ENCODE measurements at places on chromosomes 7 and 10. TPM values are rescaled to one million over a fixed set of nuclear protein-coding genes. Genes with fewer than 3 reads are reported as not detected.

GRCh38 chr10:17880601-17881000 is 71.1 kb upstream of the SLC39A12 start:
- no peak overlapping the region for H3K27ac ChIP-seq
- peaks cover 13% of the 10 kb centered on the region for H3K27me3 ChIP-seq
- no peaks in the 10 kb centered on the region for H3K36me3 ChIP-seq
- no peak for DNase-seq
- H3K4me3 ChIP-seq: no peak overlapping the region

- H3K27me3 ChIP-seq: no peaks in the 10 kb centered on the region
- H3K4me3 ChIP-seq: peak overlapping the region; percentile 96
- DNase-seq: peak; percentile 85
- peaks cover 21% of the 10 kb centered on the region for H3K4me1 ChIP-seq
- peak overlapping the region; percentile 94 for H3K27ac ChIP-seq
Measured at GRCh38 chr10:102449321-102450123, 1.8 kb downstream of the C10orf95 start.

DNA sequence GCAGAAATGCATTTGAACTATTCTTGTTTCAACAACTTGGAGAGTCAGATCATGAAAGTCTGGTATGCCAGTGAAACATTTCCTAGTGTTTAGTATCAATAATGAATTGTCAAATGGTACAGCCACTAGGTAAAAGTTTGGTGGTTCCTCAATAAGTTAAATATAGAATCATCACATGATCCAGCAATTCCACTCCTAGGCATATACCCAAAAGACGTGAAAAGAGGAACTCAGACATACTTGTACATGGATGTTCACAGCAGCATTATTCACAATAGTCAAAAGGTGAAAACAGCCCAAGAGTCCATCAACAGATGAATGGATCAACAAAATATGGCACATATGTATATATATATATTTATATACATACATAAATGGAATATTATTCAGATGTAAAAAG is 67.0 kb upstream of the HPS1 start:
- no peak overlapping the region for H3K27ac ChIP-seq
- H3K4me3 ChIP-seq: no peak overlapping the region
- DNase-seq: no peak

GRCh38 chr10:18474118-18474455 is 177.3 kb downstream of the NSUN6 start:
- H3K4me3 ChIP-seq: no peak overlapping the region
- no peak for DNase-seq
- no peaks in the 10 kb centered on the region for H3K27me3 ChIP-seq
- no peak overlapping the region for H3K27ac ChIP-seq
- H3K36me3 ChIP-seq: no peaks in the 10 kb centered on the region

DNA sequence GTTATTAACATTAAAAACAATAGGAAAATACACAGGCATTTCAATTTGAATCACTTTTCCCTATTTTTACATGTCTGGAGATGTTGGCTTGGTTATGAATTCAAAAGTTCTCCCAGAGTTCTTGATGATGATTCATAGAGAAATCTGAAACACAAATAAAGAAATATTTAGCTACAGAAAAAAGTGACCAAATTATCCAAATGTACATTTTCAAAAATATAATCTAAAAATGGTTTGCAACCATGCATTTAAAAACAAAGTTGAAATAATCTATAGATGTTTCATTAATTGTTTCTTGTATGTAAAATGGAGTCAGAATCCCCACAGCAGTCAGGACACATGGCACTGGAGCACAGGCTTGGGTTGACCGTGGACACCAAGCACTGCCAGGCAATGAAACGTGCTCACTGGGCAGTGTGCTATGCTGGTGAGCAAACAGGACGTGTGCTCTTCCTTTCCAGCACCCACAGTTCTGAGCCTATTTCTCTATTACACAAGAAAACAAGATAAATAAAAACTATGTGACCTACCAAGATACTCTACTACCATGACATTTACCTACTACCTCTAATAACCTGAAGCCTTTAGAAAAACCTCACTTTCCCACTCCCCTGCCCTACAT is 44.1 kb upstream of the PTPRN2 start:
- H3K4me3 ChIP-seq: no peak overlapping the region
- H3K36me3 ChIP-seq: peaks cover 17% of the 10 kb centered on the region
- no peaks in the 10 kb centered on the region for H3K4me1 ChIP-seq
- no peaks in the 10 kb centered on the region for H3K27me3 ChIP-seq
- peak overlapping the region; percentile 13 for H3K27ac ChIP-seq

DNA sequence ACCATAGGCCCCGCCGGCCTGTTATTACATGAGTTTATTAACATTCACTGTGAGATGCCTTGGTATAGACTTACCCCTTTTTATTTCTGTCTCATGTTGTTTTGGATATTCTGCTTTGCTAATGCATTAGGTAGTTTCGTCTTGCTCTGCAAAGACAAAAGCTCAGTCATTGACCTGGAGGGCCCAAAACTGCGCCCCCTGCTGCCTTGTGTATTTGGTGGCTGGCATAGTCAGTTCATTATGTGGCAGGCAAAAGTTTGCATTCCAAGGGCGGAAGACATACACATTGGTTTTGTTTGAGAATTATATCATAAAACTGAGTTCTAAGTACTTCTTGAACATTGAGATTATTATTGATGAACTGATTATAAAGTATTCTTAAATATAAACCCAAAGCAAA is 372.5 kb downstream of the SDK1 start:
- no peaks in the 10 kb centered on the region for H3K36me3 ChIP-seq
- no peak for DNase-seq
- H3K27me3 ChIP-seq: peaks cover 3% of the 10 kb centered on the region
- no peak overlapping the region for H3K4me3 ChIP-seq
- H3K4me1 ChIP-seq: no peaks in the 10 kb centered on the region

DNA sequence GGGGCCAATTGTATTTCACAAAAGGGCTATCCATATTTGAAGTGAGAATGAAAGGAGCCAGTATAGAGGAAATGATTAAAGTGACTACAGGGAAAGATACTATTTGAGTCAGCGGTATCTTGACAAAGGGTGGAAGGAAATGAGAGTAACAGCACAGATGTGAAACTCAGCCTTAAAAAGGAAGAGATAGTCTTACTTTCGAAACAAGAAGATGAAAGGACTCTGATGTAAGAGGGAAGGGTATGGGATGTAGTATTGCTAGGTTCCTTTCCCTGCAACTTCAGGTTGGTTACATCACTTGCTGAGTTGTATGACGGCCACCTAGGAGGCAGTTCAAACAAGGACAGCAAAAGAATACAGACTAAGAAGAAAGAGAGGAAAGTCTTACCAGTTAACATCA is 13.7 kb downstream of the CISD1 start:
- peaks cover 6% of the 10 kb centered on the region for H3K36me3 ChIP-seq
- DNase-seq: no peak
- no peaks in the 10 kb centered on the region for H3K27me3 ChIP-seq
- no peaks in the 10 kb centered on the region for H3K4me1 ChIP-seq
- H3K4me3 ChIP-seq: no peak overlapping the region

DNA sequence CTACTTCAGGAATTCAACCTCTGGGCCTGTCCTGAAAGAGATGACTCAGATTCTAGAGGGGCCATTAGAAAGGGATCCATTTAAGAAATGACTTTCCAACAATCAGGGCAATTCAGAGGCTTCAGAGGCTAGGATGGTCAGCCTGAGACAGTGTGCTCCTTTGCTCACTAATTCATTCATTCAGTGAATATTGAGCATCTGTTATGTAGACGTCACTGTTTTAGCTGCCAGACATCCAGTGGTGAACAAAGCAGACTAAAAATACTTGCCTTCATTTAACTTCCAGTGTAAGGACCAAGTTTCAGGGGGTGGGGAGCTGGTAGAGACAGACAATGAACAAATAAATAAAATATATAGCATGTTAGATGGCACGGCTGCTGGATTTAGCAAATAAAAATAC is 1.6 kb downstream of the KIAA1217 start:
- no peaks in the 10 kb centered on the region for H3K36me3 ChIP-seq
- no peak for DNase-seq
- no peak overlapping the region for H3K27ac ChIP-seq
- H3K4me3 ChIP-seq: no peak overlapping the region

DNA sequence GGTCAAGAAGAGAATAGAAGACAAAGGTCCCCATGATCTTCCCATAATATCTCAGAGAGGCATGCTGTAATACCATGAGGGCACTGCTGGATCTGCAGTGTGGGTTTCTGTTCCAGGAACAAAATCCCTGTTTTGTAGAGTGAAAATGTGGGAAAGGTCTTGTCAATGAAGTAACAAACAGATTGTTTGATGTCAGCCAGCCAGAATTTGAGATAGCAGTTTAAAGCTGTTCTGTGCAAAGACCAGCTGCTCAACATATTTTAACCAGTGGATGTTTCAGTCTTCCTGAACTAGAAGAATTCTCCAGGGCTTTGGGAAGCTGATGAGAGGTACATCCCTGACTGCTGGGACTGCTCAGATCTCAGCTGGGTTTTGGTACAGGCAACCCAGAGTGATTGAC is 1012.5 kb downstream of the DNAJB9 start:
- H3K27me3 ChIP-seq: peaks cover 1% of the 10 kb centered on the region
- H3K4me3 ChIP-seq: no peak overlapping the region

The HABP2 gene
- not detected for polyA plus RNA-seq

The LUC7L2 gene
- 74.2 TPM for polyA plus RNA-seq

The TRIM50 gene
- not detected for polyA plus RNA-seq

The PNLIPRP2 gene
- polyA plus RNA-seq: not detected

The ANTXRL gene
- not detected for polyA plus RNA-seq

The NXPH1 gene
- not detected for polyA plus RNA-seq
